Progenitor cell of endocrine pancreas (in vitro differentiated cells): ENCODE measurements at places on chromosomes 3 and 15. TPM values are rescaled to one million over a fixed set of nuclear protein-coding genes. Genes with fewer than 3 reads are reported as not detected.

GRCh38 chr3:53577506-53577905 lies 83.1 kb downstream of the CACNA1D start:
- DNase-seq = no peak

GRCh38 chr3:32316319-32316718 lies 75.3 kb upstream of the CMTM7 start:
- DNase-seq = no peak

GRCh38 chr3:142940472-142940871 lies 23.0 kb downstream of the PAQR9 start:
- DNase-seq = no peak

The CAPN7 gene
- total RNA-seq = 46.3 and 49.2 TPM in 2 replicates

DNA sequence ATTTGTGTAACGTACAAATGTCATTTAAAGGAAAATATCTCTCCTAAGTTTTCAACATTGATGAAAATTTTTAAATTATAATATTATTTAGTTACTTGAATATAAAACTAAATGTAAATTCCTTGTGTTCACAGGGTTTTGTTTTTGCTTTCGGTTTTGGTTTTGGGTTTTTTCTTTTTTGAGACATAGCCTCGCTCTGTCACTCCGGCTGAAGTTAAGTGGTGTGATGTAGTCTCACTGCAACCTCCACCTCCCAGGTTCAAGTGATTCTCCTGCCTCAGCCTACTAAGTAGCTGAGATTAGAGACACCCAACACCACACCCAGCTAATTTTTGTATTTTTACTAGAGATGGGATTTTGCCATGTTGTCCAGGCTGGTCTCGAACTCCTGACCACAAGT lies 79.3 kb upstream of the TCF12 start:
- no peak for DNase-seq

The BNC1 gene
- total RNA-seq = 0.58 and 0.67 TPM in 2 replicates

The EFHB gene
- total RNA-seq = 1.2 and 1.4 TPM in 2 replicates

The DLEC1 gene
- 1.3 and 1.8 TPM in 2 replicates for total RNA-seq

The GMNC gene
- total RNA-seq = not detected in 2 replicates

The TICRR gene
- 13.9 and 14.7 TPM in 2 replicates for total RNA-seq

DNA sequence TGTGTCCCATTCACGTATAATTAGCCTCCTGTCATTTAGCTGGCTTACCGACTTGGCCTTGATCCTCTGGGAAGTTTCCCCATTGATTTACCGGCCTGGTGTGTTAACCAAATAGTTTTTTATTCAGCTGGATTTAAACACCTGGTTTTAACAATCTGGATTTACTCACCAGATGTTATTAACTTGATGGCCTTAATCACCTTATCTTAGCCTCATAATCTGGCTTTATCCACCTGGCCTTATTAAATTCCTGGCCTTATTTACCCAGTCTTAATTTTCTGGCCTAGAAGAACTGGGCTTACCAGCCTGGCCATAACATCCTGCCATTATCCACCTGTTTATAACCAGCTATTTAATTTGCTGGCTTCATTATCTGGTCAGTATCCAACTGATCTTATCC lies 89.9 kb downstream of the IL12A start:
- DNase-seq = no peak

The CCR1 gene
- 0.11 and 0.14 TPM in 2 replicates for total RNA-seq

- DNase-seq = no peak
These were observed 44.6 kb downstream of the P3H2 start for GRCh38 chr3:190076136-190076535.

- DNase-seq = no peak
These were observed 3.1 kb downstream of the MELTF start for GRCh38 chr3:197026481-197026866.

- DNase-seq = no peak
These were observed 1.0 kb upstream of the RAB8B start for GRCh38 chr15:63188247-63188925.

GRCh38 chr15:74130155-74130848 lies at the start of gene ISLR2:
Gene ISLR2 (plus strand): TSS chr15:74130586. CDS start chr15:74132755, 2,169 bp downstream.
- no peak for DNase-seq

DNA sequence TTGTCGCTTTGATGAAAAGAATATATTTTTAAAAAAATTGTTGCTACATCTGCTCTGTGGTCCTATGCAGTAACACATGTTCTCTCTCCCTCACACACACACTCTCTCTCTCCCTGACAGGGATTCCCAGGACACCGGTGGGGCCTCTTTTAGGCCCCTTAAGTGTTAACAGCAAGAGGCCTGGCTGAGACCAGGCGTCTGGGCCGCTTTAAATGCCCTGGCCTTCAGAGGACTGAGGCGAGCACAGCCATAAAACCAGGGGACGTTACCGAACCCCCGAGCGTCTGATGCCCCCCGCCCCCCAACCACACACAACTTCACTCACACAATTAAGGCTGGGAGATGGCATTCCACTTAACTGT lies 1.7 kb downstream of the BNC1 start:
- no peak for DNase-seq

The CSPG4 gene
- total RNA-seq = 0.41 and 0.51 TPM in 2 replicates

GRCh38 chr15:72965671-72966070 lies 86.6 kb upstream of the NEO1 start:
- DNase-seq = no peak

DNA sequence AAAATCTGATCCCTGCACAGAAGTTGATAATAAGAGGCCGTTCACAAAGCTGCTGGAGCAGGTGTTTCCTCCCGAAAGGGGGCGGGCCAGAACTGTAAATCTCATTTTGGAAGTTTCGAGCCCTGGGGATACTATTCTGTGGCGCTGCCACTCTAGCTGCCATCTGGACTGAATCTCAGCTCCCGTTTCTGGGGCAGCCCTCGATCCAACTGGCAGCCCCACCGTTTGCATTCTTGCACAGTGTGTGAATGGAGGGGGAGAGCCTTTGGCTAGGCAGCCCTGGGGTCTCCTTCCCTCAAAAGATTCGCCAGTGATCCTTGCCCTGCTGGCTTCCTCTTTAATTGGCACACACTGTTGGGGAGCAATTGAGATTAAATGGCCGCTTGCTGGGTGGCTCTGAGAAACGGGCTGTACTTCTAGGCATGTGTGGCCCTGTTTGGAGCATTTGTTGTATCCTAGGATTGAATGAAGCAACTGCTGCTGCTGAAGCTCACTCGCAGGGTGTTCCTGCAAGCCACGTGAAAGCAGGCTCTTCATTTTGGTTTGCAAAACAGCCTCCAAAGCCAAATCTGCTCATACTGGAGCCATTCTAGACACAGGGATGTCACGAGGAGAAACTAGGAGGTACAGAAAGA lies 57.2 kb upstream of the TOPAZ1 start:
- no peak for DNase-seq

DNA sequence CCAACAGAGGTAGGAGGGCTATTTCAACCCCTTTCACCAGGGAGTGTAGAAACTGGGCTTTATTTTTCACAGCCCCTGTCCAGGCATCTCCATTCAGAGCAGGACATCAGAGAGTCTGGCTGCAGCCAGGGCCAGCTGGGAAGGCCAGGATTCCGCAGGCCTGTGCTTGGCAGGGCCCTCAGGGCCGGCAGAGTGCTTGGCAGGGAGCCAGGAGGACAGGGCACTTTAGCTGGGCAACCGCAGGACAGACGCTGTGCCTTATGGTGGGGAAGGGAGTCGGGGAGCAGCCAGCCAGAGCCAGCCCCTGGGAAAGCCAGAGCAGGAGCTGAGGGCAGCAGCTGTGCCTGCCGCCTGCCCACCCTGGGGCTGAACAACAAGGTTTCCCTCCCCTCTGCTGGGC lies 34.5 kb upstream of the IQCF6 start:
- no peak for DNase-seq

The CNOT10 gene
- total RNA-seq = 48.8 and 52.5 TPM in 2 replicates
